BJ (cell line): ENCODE measurements at places on chromosomes 4 and X. TPM values are rescaled to one million over a fixed set of nuclear protein-coding genes. Genes with fewer than 3 reads are reported as not detected.
A peak's percentile ranks its signal among the peaks of the same experiment; 100 is the strongest.

DNA sequence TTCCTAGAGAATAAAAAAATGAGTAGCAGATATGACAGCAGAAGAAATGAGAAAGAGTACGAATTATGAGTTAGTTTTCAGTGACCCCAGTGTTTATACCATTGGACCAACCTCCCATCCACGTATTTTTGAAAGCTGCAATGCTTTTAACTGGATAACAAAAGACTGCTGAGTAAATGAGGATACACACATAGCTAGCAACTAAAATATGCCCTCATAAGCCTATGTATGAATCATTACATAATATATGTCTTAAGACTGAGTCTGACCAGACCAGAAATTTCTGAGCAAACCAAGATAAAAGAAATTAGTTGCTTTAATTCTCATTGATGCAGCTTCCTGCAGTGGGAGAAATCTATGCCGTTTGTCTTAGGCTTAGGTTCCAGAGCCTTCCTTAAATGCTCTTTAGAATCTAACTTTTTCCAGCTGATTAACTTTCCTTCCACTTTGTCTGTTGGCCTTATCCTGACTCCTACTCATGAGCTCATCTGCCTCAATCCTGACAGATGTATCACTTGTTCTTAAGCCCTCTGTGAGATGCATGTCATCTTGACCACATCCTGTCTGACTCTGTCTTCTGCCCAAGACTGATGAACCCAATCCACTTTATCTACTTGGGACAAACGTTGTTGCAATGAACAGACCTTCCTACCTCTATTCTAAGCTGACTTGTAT, 301.4 kb upstream of the AADAT start:
- DNase-seq: peak; percentile 19

GLOD5 gene
- polyA plus RNA-seq: not detected in 2 replicates

DNA sequence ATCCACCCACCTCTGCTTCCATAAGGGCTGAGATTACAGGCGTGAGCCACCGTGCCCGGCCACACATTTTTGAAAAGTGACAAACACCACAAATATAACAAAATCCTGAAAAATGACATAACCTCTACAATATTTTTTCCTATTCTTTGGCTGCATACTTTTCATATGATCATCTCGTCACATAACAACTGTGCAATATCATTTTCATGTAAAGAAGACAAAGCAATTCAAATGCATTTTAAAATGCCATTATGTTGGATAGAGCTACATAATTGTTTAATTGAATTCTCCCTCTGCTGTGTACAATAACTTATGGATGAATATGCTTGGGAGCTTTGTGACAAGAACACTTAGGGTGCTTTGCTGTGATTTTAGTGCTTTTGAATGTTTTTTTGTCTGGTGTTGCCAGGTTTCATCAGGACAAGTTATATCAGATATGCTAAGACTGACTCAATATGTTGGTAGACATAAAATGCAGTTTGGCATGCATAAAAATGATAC, 132.9 kb downstream of the CHIC2 start:
- no peak for DNase-seq

DNA sequence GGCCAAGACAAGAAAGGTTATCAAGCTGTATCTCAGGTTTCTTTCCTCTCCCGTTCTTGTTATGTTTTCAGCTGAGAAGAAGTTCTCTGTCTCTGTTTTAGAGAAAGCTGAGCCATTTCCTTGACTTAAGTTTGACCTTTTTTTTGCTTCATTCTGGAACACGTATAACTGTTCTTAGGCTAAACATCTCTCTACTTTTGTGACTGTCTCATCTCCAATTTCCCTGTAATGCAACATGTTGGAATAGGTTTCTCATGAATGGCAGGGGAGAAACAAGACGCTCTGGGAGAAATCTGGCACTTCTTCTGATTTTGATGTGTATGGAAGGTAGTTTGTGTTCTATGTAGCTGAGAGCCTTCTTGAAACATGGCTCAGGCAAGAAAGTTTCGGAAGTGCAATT, 36.2 kb upstream of the SFRP2 start:
- DNase-seq: no peak
